ENCODE measurements at places on chromosomes 16 and 17. TPM values are rescaled to one million over a fixed set of nuclear protein-coding genes. Genes with fewer than 3 reads are reported as not detected.

The PRSS36 gene
- 1.3 TPM for total RNA-seq

The NRN1L gene
- total RNA-seq = 0.61 TPM

The PSMC3IP gene
- 18.9 TPM for total RNA-seq

The OR1F1 gene
- total RNA-seq = not detected

The ZFP3 gene
- total RNA-seq = 3.5 TPM

The SCNN1B gene
- not detected for total RNA-seq

The CTRB2 gene
- total RNA-seq = not detected

The MYLK3 gene
- 0.59 TPM for total RNA-seq

The DPEP3 gene
- total RNA-seq = not detected

The SLC16A6 gene
- total RNA-seq = 5.3 TPM

The CD300LF gene
- total RNA-seq = not detected

The TNP2 gene
- total RNA-seq = not detected

The ITGB3 gene
- total RNA-seq = 1.9 TPM

The SLC5A2 gene
- not detected for total RNA-seq

The XAF1 gene
- total RNA-seq = 199 TPM

The STX1B gene
- 0.55 TPM for total RNA-seq

The CDRT15L2 gene
- total RNA-seq = not detected

The HEATR9 gene
- total RNA-seq = 0.45 TPM

The NACA2 gene
- not detected for total RNA-seq

The DNAH17 gene
- total RNA-seq = 0.02 TPM

The HSD11B2 gene
- total RNA-seq = 0.36 TPM

The FAM171A2 gene
- 0.16 TPM for total RNA-seq

The TMC6 gene
- 523 TPM for total RNA-seq

The LGALS9B gene
- 2.0 TPM for total RNA-seq

Data from T-helper 2 cell treated with Interferon-gamma antibody and Interleukin-4, amounts not matched to agents 100 ng/mL and 5 ng/mL, for 36 hours (primary cell).